Foreskin fibroblast (primary cell): ENCODE measurements at places on chromosomes 5 and 9.

DNA sequence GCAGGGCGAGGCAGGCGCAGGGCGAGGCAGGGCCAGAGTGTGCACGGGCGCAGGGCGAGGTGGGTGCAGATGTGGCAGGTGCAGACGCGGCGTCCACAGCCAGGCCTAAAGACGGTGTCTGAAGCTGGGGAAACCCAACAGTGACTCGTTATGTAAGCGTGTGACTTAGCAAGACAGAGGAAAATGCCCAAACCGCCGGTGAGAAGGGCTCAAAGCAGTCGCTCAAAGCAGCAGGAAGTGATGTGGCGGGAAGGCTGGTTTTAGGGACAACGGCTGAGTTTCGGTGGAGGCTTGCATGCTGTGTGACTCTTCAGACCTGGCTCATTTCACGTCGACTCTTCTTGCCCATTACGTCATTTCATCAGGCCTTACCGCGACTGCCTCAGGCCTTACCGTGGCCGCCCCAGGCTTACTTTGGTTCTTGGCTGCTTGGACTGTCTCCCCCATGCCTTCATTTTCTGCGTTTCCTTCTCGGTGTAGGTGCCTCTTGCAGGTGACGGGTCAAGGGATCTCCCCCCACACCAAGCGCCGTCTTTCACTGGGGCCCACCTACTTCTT, 50.5 kb upstream of the EXOC3 start:
- no peak for DNase-seq

DNA sequence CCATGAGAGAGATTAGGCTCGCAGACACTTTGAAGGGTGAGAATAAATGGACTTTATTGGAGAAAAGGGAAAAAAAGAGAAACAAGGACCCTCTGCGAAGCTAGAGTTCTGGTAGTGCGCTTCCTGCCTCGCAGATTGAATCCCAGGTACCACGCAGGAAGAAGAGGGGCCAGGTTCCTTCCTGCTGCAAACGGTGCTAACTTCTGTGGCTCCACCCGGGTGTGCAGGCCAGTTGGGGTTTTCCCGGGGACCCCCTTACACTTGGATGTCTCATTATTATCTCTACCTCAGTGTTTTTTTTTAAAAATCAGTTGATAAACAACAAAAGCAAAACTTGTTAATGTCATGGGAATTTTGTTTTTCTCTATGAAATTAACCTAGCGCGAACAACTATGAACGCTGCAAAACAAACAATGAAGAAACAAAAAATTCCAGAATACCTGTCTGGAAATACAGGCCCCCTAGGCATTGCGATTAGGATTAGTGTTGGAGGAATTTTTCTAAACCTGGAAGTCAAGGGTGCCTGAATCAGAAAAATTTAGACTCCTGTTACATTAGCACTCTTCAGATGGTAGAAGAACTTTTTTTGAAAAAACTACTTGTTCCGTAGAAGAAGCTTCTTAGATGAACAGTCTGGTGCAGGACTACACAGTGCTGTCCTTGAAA, 414.5 kb downstream of the MAN2A1 start:
- no peak for DNase-seq

GRCh38 chr9:108761655-108762347, 94.0 kb downstream of the ACTL7B start:
- peak; percentile 80 for DNase-seq

DNA sequence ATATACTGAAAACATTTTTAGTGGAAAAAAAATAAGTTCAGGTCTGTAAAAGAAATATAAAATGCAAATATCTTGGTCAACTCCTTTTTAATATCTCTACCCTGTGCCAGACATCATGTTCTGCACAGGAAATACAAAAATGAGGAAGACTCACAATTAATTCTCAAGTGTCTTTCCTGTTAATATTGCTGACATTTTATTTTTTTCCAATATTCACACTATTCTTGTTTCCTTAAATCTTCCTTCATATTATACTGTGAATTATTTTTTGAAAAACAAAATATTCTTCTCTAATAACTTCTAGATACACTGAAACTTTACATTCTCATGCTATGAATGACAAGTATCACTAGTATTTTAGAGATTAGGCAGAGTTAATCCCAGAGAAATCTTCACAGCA, 334.7 kb upstream of the FTMT start:
- DNase-seq = no peak

DNA sequence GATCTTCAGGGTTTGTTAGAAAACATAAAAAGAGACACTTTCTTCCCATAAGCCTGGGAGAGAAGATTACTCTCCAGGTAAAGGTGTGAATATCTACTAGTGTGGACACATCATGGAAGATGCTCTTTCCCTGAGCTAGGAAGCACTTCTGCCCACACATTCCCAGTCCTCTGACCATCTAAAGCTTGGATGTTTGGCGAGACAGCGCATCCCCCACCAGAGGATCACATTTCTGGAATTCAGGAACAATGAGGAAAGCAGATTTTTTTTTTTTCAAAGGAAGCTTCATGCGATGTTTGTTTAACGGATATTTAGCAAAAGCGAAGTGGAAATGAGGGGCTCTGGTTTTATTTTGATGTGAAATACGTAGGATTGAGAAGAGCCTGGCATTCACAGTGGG, 6.2 kb downstream of the SVEP1 start:
- peak; percentile 40 for DNase-seq

- DNase-seq = no peak
These were observed 134.8 kb upstream of the PCA3 start for GRCh38 chr9:76629205-76629990.

DNA sequence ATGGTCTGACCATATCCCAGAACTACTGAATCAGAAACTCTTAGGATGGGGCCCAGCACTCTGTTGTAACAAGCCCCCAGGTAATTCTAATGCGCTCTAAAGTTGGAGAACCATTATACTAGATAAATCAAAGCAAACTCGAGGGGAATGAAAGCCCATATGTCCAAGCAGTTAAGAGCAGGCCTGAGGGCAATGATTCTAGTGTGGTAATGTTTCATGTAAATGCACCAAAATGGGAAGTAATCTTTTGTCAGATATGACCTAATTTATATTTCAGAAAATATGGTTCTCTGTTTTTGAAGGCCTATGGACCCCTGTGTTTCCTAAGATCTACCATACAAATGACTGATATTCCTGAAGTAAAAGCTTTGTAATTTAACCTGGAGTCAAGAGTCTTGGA, 108.0 kb upstream of the PTGER4 start:
- DNase-seq = no peak

DNA sequence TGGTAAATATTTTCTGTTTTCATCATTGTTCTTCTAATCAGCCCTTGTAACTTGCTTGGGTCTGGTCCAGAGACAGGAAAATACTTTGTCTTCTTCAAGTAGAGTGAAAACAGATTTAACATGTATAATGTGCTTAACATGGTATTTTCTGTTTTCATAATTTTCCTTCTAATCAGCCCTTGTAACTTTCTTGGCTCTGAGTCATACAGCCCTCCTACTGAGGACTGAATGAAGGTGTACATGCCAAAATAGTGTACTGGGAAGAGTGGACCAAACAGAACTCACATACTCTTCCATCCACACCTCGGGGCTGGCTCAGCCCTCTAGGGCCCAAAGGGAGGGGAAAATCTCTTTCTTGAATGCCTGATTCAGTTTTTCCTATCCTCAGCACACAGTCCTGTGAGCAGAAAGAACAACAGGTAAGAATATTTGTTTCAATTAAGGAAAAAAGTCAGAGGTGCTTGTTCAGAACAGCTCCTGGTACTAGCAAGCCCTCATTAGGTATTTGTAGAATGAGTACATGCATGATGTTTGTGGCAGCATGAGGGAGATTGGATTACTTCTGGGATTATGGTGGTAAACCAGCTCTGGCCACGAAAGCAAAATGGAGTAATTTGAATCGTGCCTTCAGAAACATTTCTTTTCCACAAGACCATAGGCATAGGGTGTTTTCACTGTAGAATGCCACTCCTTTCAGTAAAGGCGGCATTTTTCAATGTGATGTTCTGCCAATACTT, 24.2 kb upstream of the MACIR start:
- no peak for DNase-seq

DNA sequence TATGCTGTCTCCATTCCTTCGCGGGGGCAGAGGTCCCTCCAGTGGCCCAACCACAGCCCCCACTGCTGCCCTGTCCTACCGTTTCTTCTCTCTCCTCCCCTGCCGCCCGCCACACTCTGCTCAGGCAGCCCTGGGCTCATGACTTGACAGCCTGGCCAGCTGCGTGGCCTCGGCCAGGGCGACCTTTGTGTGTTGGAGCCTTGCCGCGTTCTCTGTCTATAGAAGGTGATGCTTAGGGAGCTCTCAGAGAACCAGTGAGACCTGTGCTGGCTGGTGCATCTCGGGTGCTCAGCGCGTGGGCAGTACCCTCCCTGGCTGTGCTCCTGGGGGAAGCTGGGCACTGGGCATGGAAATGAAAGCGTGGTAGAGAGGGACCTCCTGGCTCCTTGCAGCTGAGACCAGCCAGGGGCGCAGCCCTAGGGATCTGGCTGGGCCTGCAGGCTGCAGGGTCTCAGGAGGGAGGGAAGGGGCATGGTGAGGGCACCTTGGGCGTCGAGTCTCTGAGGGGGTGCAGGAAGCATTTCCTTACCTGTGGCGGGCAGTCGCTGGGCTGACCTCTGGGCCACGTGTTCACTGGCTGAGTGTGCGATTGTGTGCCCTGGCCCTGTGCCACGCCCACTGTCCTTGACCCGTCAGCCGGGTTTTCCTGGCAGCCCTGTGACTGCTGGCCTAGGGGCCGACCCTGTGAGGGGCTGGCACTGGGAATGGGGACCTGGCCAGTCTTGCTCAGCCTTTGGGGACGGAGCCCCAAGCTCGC, 50.3 kb downstream of the RXRA start:
- no peak for DNase-seq

- no peak for DNase-seq
These were observed 164.2 kb upstream of the PTGER4 start for GRCh38 chr5:40515476-40515875.

GRCh38 chr9:36728651-36729520, 156.2 kb downstream of the MELK start:
- peak; percentile 76 for DNase-seq

GRCh38 chr9:135536216-135536615, 9.7 kb upstream of the OBP2A start:
- peak; percentile 18 for DNase-seq

GRCh38 chr5:1161108-1161832, 40.1 kb upstream of the SLC6A19 start:
- no peak for DNase-seq

- no peak for DNase-seq
These were observed 15.4 kb downstream of the LMX1B start for GRCh38 chr9:126628969-126629674.

DNA sequence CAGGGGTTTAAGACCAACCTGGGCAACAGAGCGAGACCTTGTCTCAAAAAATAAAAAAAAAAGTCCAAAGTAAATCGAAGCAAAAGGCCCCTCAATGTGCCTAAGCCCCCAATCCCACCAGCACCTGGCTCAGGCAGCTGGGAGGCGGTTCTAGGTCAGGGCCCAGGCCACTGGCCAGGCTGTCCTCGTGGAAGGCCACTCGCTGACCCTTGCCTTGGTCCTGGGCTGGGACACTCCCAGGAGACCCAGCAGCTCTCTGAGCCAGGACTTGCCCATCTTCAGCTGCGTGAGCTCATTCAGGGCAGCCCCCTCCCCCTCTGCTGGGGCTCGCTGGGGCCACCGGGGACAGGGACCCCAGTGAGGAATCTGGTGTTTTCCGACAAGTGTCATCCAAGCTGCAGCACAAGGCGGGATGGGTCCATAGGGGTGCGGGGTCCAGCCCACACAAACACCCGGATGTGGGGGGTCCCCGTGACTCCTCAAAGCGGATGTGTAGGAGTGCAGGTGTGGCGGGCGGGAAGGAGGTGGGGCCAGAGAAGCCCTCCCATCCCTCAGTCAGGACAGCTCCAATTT, 4.0 kb downstream of the AGPAT2 start:
- DNase-seq = no peak

DNA sequence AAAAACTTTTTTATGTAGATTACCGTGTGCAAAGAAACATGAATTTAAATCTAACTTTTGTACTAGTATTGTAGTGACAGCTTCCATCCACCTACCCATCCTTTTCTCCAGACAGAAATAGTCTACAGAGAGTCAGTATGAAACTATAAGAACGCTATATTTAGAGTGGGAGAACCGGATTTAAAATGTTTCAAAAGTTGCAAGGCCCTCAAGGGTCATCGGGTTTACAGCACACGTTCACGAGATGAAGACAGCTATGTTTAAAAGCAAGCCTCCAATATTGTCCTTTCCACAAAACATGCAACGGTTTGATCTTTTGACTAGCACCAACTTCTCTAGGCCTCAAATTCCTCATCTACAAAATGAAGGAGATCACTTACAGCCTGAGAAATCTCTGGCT, 139.9 kb downstream of the LPAR1 start:
- no peak for DNase-seq

DNA sequence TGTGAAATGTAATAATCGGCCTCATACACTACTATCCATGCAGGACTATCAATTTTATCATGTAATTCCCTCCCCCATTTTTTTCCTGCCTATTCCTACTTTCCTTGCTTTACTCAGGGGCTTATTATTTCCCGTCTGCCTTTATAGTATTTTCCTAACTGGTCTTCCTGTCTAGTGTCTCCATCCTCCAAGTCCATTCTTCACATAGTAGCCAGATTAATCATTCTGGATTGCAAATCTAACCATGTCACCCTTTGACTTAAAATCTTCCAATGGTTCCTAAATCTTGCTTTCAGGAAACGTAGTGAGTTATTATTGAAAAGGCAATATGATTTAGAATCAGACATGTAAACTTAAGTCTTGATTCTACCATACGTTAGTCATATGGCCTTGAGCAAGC, 307.4 kb upstream of the HAPLN1 start:
- peak; percentile 24 for DNase-seq

- peak; percentile 35 for DNase-seq
These were observed 198.6 kb upstream of the HMHB1 start for GRCh38 chr5:143613329-143613728.

GRCh38 chr9:90803860-90804593, 2.4 kb downstream of the SYK start:
- DNase-seq = no peak

DNA sequence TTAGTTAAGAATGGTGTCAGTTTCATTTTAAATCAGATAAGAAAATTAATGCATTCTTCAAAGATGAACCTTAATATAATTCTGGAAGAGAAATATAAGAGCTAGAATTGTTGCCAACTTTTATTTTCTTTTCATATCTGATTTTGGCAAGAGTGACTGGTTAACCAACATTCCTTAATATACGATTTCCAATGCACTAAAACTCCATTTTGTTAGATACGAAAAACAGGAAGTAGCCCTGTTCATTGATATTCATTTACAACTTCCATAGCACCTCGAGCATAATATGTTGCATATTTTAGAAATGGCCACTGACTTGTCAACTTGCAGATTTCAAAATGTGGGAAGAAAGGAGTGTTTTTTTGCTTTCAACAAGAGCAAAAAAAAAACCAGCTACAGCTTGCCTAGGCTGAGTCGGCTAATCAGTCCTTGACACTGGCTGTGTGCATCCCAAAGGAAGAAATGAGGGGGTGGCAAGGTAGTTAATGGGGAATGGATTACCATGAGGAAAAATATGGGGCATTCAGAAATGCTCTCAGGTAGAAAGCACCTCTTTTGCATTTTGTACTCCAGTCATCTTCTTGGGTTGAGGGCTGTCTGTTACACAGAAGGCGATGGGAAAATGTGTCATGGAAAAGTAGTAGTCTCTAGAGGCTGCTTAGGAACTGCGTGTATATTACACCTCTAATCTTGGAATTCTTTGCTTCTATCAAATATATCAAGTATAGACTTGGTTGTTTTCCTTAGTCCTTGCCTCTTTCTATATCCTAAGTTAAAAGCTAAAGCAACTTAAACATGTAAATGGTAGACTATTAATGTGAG, 3.9 kb downstream of the MAP3K1 start:
- DNase-seq = no peak
